ENCODE measurements at places on chromosomes 2 and 18.

DNA sequence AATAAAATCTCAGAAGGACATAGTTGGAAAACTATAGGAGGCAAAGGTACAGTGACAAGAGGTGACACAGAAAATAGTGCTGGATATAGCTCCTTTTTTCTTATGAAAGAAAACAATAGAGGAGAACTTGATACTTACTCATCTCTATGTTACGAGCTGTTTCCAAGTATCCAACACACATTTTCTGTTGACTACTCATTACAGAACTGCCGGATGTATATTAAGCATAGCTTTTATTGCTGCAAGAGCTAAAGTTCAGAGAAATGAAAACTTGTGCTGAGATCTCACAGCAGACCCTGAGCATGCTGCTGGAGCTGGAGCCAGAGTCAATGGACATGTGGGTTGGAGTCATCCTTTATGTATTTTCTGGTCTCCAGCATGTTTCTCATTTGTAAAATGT is 210.0 kb upstream of the NT5C1B start:
- DNase-seq, result no peak

DNA sequence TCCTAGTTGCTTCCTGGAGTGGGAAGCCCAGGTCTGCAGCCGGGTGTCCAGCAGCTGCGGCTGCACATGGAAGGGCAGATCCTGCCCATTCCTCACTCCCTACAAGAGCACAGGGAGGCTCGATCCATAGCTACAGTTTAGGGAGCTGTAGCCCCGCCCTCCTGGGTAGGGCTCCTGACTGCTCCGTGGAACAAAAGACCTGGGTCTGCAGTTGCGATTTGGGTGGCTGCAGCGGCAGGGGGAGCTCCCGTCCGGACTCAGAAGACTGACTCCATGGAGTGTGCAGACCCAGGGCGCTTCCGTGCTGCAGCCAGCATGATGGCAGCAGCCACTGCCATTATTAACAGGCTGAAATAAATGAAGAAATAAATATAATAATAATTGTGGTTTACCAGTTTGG is 157.3 kb downstream of the CTNNA2 start:
- no peak for DNase-seq

- DNase-seq, result no peak
Measured at GRCh38 chr2:144027593-144027992, 492.3 kb downstream of the ZEB2 start.

GRCh38 chr2:223214394-223215253 is 162.6 kb downstream of the KCNE4 start:
- DNase-seq, result no peak

DNA sequence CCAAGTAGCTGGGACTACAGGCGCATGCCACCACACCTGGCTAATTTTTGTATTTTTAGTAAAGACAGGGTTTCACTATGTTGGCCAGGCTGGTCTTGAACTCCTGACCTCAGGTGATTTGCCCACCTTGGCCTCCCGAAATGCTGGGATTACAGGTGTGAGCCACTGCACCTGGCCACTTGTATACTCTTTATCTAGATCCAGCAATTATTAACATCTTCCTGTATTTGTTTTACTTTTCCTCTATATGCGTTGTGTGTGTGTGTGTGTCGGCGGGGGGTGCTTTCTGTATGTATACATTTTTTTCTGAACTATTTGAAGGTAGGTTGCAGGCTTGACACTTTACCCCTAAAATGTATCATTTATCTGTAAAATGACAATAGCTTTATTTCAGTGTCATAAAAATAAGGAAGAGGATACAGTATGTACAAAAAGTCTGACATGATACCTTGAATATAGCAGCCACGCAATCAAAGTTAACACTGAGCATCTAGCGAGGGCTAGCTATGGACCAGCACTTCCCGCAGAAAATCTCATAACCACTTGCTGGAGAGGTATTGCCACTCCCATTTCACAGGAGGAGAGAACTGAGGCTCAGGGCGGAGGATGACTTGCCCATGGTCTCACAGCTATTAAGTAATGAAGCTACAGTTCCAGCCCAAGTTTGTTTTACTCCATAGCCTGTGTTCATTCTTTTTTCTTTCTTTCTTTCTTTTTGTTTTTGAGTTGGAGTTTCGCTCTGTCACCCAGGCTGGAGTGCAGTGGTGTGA is 251.3 kb downstream of the MYCN start:
- DNase-seq, result no peak

Measured in omental fat pad (tissue), 4 donors.